ENCODE measurements at places on chromosomes 5 and 9. TPM values are rescaled to one million over a fixed set of nuclear protein-coding genes. Genes with fewer than 3 reads are reported as not detected.
A peak's percentile ranks its signal among the peaks of the same experiment; 100 is the strongest.

- no peaks in the 10 kb centered on the region for H3K4me1 ChIP-seq
- H3K27ac ChIP-seq: no peak overlapping the region
- no peaks in the 10 kb centered on the region for H3K36me3 ChIP-seq
- no peak for DNase-seq
Observed at GRCh38 chr5:73176250-73176649, 3.3 kb downstream of the TMEM174 start.

- H3K27ac ChIP-seq: no peak overlapping the region
- no peaks in the 10 kb centered on the region for H3K36me3 ChIP-seq
- H3K4me3 ChIP-seq: no peak overlapping the region
Observed at GRCh38 chr9:26682796-26683496, 209.7 kb downstream of the CAAP1 start.

Gene NEK6
- 35.5 TPM for total RNA-seq

DNA sequence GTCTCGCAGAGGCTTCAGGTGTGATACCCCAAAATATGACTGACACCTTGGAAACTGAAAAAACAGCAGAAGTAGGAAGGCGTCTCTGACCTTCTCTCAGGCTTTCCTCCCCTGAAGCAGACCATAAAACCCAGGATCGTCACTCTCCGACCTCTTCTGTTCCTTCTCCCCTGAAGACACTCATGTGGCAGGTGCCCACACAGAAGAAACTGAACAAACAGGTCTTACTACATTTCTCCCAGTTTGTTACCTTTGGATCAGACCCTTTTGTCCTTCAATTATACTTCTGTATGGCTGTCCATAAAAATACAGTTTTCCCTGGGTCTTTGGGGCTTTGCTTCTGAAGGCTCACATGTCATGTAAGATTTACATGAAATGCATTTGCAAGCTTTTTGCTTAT is 10.3 kb upstream of the PRUNE2 start:
- no peak overlapping the region for H3K4me3 ChIP-seq
- no peak for DNase-seq
- H3K4me1 ChIP-seq: peaks cover 5% of the 10 kb centered on the region
- no peaks in the 10 kb centered on the region for H3K27me3 ChIP-seq
- no peak overlapping the region for H3K27ac ChIP-seq

Gene IFNK
- not detected for total RNA-seq

Gene PCDHB3
- 1.2 TPM for total RNA-seq

DNA sequence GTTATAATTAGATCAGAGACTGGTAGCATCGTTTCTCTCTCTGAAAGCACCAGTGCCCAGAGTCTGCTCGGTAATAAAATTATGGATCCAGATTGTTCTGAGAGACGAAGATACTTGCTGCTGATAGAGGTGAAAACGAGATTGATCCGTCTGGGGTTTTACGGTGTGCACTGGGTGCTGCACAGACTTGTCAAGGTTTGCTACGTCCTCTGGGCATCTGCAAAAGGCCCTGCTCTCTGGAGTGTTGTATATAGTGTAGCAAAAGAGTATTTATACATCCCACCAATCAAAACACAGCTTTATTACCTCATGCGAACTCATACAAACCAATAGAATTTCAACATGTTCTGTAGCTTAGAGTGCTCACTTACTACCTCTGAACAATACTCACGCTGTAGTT is 219.3 kb downstream of the PBX3 start:
- H3K4me1 ChIP-seq: no peaks in the 10 kb centered on the region
- H3K27me3 ChIP-seq: no peaks in the 10 kb centered on the region
- H3K4me3 ChIP-seq: no peak overlapping the region
- H3K36me3 ChIP-seq: no peaks in the 10 kb centered on the region
- DNase-seq: no peak
- H3K27ac ChIP-seq: no peak overlapping the region

DNA sequence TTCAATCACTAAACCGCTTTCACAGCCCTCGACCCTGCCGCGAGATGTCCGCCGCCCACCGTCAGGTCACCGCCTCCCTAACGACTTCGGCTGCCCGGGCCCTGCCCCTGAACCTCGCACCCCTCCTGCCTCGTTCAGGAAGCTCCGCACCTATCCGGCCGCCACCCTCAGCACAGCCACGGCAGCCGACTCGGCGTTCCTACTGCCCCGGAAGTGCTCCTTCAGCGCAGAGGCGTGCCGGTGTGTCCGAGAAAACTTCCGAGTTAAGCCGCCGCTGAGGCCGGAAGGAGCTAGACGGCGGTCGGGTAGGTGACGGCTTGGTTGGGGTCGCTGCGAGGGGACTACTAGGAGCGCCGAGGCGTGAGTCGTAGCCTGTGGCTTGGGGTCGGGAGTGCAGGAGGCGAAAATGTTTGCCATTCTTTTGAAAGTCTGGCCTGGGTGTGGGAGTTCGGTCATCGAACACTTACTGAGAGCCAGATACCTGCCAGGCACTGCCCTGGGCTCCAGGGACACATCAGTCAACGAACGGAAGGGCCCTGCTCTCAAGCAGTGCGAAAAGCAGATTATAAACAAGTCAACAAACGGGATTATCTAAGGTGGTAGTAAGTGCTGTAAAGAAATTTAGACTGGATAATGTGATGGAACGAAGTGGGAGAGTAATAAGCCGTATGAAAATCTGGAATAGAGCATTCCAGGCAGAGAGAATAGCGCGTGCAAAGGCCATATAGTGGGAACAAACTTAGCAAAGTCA is at the start of the genes FAM114A2 and MFAP3:
FAM114A2 (minus strand) TSS at position 204 of the 751 bp plus-strand sequence. CDS start 3,957 bp downstream, outside the sequence.
MFAP3 (plus strand) TSS at position 261 of the 751 bp plus-strand sequence. CDS start 10,756 bp downstream, outside the sequence.
- H3K27ac ChIP-seq: peak within 1 kb of the TSS; percentile 52
- H3K4me3 ChIP-seq: peak within 1 kb of the TSS; percentile 73
- H3K36me3 ChIP-seq: peaks cover 10% of the 10 kb centered on the region
- DNase-seq: peak; percentile 87
- H3K27me3 ChIP-seq: no peaks in the 10 kb centered on the region

- H3K4me1 ChIP-seq: no peaks in the 10 kb centered on the region
- H3K27ac ChIP-seq: no peak overlapping the region
- H3K4me3 ChIP-seq: no peak overlapping the region
- H3K27me3 ChIP-seq: no peaks in the 10 kb centered on the region
Observed at GRCh38 chr9:99720455-99721050, 101.1 kb upstream of the NR4A3 start.

DNA sequence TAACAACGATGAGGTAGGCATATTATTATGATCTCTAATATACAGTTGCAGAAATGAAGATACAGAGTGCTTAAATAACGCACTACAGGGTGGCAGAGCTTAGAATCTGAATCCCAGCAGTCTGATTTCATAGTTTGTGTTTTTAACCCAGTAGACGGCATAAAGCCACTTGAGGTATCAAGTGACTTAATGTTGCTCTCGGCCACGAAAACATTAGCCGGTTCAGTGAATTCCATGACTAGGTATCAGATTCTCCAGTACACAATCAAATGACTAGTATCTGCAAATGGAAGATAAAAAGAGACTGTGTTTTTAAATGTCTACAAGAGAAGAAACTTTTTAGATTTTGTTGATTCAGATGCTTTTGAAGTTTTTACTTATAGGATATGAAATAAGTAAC is 24.8 kb downstream of the SMC2 start:
- H3K36me3 ChIP-seq: peaks cover 62% of the 10 kb centered on the region
- no peak overlapping the region for H3K4me3 ChIP-seq
- no peaks in the 10 kb centered on the region for H3K27me3 ChIP-seq

Gene CARD9
- 0.32 TPM for total RNA-seq

Gene MARCHF11
- total RNA-seq: not detected

Gene FGFR4
- 4.1 TPM for total RNA-seq

Gene TMEM252
- not detected for total RNA-seq

DNA sequence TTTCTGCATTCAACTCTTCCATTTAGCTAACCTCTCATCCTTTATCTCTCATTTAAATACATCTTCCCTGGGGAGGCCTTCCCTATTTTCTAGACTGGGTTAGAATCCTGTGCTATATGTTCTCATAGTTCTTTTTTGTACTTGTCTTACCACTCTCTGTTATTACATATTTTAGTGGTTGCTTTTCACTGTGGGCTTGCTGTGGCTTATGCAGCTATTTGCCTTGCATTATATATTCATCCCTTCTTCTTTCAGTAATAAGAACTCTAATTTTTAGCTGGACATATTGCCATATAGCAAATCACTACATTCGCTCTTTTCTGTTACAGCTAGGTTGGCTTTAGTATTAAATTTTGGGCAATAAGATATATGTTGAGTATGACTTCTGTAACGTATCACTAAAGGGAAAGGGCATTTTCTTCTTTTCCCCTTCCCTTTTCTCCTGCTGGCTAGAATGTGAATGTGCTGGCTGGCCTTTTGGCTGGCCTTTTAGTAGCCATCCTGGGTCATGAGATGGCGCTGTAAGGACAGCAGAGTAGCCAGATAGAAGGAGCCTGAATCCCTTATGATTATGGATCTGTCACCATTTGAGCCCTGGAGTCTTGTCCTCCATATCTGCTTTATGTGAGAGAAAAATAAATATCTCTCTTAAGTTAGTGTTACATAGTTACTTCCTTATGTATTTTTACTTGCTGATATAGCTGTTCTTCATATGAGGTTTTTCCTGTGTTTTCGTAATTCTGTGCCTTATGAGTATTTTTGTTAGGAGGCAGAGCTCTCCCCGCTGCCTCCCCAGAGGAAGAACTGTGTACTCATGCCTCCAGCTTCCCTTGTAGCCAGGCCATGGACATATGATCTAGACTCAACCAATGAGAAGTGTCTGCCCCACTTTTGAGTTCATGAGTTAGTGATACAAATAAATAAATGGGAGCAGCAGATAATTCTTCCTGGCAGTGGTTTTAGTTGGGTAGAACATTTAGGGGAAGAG is 65.8 kb downstream of the NDUFAF2 start:
- H3K4me3 ChIP-seq: no peak overlapping the region
- H3K36me3 ChIP-seq: no peaks in the 10 kb centered on the region
- H3K27ac ChIP-seq: no peak overlapping the region

Gene TMEM232
- total RNA-seq: 2.1 TPM

DNA sequence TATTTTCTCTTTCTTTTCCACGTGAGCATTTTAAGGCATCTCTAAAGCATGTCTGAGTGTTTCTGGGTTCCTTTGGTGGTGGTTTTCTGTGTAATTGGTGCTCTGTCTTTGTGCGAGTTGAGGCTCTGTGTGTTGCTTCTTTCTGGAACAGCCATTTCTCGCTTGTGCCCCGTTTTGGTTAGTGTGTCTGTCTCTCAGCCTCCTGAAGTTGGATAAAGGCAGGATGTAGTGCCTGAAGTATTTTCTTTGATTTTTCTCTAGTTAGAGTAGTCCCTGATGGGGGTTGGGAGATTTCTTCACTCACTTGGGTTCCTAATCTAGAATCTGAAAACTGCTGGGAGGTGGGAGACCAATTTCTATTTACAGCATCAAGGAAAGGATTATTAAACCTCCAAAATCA is 129.7 kb upstream of the TMEM161B start:
- DNase-seq: no peak
- no peaks in the 10 kb centered on the region for H3K4me1 ChIP-seq
- H3K36me3 ChIP-seq: no peaks in the 10 kb centered on the region

- no peak overlapping the region for H3K27ac ChIP-seq
- DNase-seq: no peak
Observed at GRCh38 chr9:130768265-130768664, 66.8 kb upstream of the ABL1 start.

GRCh38 chr9:89942643-89943042 is 337.8 kb downstream of the GADD45G start:
- no peak overlapping the region for H3K4me3 ChIP-seq
- H3K36me3 ChIP-seq: no peaks in the 10 kb centered on the region
- H3K27ac ChIP-seq: no peak overlapping the region
- H3K4me1 ChIP-seq: peaks cover 4% of the 10 kb centered on the region
- no peak for DNase-seq
- no peaks in the 10 kb centered on the region for H3K27me3 ChIP-seq

Gene REEP2
- total RNA-seq: 0.21 TPM

- H3K4me1 ChIP-seq: peaks cover 7% of the 10 kb centered on the region
- no peak for DNase-seq
- H3K27me3 ChIP-seq: no peaks in the 10 kb centered on the region
- H3K27ac ChIP-seq: no peak overlapping the region
- no peaks in the 10 kb centered on the region for H3K36me3 ChIP-seq
Observed at GRCh38 chr5:40995801-40996586, 75.1 kb downstream of the MROH2B start.

GRCh38 chr9:126125992-126126409 is 200.6 kb upstream of the MVB12B start:
- no peaks in the 10 kb centered on the region for H3K36me3 ChIP-seq
- no peak for DNase-seq
- no peak overlapping the region for H3K4me3 ChIP-seq
- no peaks in the 10 kb centered on the region for H3K4me1 ChIP-seq
- H3K27ac ChIP-seq: no peak overlapping the region

- H3K27me3 ChIP-seq: no peaks in the 10 kb centered on the region
- DNase-seq: no peak
- H3K4me1 ChIP-seq: peaks cover 19% of the 10 kb centered on the region
- H3K27ac ChIP-seq: no peak overlapping the region
Observed at GRCh38 chr9:94882966-94883641, 156.6 kb downstream of the AOPEP start.

GRCh38 chr5:5609935-5610334 is 187.5 kb downstream of the ICE1 start:
- no peak overlapping the region for H3K4me3 ChIP-seq
- H3K27me3 ChIP-seq: no peaks in the 10 kb centered on the region
- no peak overlapping the region for H3K27ac ChIP-seq
- no peaks in the 10 kb centered on the region for H3K4me1 ChIP-seq

Gene ELP1
- total RNA-seq: 26.7 TPM

DNA sequence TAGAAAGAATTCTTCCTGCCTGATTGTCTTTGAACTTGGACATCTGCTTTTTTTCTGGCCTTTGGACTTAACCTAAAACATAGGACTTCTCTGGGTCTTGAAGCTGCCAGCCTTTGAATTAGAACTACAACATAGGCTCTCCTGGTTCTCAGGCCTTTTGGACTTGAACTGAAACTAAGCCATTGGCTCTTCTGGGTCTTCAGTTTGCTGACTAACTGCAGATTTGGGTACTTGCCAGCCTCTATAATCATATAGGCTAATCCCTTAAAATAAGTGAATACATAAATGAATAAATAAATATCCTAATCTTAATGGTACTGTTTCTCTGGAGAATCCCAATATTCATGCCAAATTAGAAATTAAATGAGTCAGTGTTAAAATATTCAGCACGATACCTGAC is 473.4 kb upstream of the PAPPA start:
- H3K4me3 ChIP-seq: no peak overlapping the region
- H3K27ac ChIP-seq: no peak overlapping the region
- H3K27me3 ChIP-seq: no peaks in the 10 kb centered on the region

Gene DCTN4
- total RNA-seq: 63.4 TPM

Gene NEUROG1
- not detected for total RNA-seq

DNA sequence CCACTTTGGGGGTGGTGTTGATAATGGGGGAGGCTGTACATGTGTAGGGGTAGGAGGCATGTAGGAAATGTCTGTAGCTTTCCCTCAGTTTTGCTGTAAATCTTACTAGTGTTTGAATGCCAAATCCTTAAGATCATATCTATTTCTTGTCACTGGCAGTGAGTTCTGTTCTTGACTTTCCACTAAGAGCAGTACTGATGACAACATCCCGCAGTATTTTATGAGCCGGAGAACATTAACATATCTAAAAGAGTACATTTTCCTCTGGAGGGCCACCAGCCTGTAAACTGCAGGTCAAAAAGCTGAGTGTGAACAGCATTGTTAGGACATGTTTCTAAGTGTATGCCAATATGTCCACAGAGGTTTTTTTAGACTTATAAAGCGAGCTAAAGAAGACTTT is 2.5 kb upstream of the HSPB3 start:
- H3K36me3 ChIP-seq: no peaks in the 10 kb centered on the region
- H3K27ac ChIP-seq: no peak overlapping the region
- H3K4me3 ChIP-seq: no peak overlapping the region
- peaks cover 32% of the 10 kb centered on the region for H3K4me1 ChIP-seq
- no peaks in the 10 kb centered on the region for H3K27me3 ChIP-seq
- no peak for DNase-seq

GRCh38 chr9:106954974-106955850 is 92.2 kb downstream of the ZNF462 start:
- no peak overlapping the region for H3K27ac ChIP-seq
- H3K4me3 ChIP-seq: no peak overlapping the region
- H3K4me1 ChIP-seq: no peaks in the 10 kb centered on the region

Data from SJSA1 (cell line).